ENCODE measurements at places on chromosomes 7 and 10.

GRCh38 chr10:35535136-35535535 is 70.0 kb upstream of the GJD4 start:
- no peak for DNase-seq

DNA sequence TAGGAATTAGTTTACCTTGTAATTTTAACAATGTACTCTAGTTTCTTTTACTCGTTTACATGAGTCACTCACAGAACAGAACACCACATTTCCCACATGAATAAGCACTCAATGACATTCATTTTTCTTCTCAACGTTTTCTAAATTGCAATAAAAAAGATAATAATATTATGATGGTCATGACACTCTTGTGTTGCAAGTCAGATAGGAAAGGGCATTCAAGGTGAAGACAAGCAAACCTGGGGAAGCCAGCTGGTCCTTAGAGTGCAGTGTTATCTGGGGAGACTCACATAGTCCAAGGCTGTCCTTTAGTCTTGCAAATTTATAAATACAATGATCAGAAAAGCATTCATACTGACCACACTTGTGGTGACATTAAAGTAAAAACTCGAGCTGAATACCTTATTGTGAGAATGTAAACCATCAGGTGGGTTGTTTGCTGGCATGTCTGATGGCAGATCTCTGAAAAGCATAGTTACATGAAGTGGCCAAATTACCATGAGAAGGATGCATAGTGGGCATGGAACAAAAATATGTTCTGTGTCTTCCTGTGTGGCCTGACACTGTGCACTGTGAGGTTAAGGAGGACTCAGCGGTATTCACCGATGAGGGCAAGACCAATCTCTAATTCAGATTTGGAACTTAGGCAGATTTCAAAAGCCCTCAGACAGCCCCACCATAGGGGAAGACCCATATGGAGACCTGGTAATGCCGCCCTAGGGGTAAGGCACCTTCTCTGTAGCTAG is 158.9 kb upstream of the ASAH2 start:
- DNase-seq = peak; percentile 48

DNA sequence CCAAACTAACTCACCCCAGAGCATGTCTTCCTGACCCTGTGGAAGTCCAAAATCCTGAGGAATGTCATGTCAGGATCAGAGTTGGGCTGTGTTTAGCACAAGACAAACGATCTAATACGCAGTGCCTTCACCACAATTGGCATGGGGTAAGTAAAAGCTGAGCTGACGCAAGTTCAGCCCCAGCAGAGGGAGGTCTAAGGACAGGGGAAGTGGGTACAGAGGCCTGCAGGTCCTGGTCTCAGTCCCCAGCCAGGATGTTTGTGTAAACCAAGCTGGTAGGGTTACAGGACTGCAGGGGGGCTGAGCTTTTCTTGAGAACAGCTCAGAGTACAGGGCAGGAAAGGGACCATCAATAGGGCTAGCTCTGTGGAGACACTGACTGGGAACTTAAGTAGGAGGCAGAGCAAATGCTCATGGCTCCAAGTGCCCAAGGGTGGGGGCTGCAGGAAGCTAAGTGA is 5.3 kb upstream of the KCNIP2 start:
- DNase-seq = no peak

GRCh38 chr7:87784424-87784823 is 91.7 kb downstream of the SLC25A40 start:
- DNase-seq = no peak

DNA sequence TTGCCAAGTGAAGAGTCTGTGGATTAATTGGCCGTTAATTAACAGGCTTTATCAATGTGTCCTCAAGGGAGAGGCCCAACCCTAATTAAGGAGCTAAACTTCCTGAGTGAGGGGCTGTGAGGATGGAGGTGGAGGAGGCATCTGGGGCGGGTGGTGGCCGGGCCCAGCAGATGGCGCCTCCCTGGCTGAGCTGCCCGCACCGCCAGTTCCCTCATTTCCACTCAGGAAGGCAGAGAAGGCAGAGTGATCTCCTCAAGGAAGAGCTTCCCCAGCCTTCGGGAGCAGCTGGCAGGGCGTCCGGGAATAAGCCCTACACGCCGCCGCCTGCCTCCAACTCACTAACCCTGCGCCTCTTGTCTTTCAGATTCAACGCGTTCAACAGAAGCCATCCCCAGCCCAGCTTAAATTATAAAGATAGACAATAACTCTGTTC is 112.2 kb downstream of the CYTH3 start:
- peak; percentile 52 for DNase-seq

GRCh38 chr10:129711291-129711690 is 244.2 kb downstream of the MGMT start:
- DNase-seq = no peak

GRCh38 chr7:98222533-98223195 is 11.4 kb downstream of the BHLHA15 start:
- no peak for DNase-seq

DNA sequence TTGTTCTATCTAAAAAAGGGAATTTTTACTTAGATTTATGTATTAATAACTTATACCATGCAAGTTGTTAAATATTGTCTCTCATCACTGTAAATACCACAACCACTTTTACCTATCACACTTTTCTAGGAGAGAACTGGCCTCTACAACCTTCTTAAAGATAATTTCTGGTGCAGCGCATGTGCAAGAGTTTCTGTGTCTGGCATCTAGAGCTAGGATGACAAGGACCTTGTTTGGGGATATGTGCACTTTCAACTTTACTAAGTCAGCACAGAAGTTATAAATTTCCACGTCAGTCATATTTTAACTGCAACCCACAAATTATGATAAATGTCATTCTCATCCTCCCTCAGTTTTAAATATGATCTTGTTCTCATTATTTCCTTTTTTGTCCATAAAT is 156.9 kb upstream of the ADCY1 start:
- DNase-seq = no peak

Data from astrocyte of the spinal cord (primary cell).